ENCODE measurements at places on chromosomes 3 and 15. TPM values are rescaled to one million over a fixed set of nuclear protein-coding genes. Genes with fewer than 3 reads are reported as not detected.

- no peak for DNase-seq
Observed at GRCh38 chr3:170529346-170529745, 56.5 kb downstream of the SLC7A14 start.

The TMEM212 gene
- not detected for polyA plus RNA-seq

- no peak for DNase-seq
Observed at GRCh38 chr3:147758771-147759170, 349.6 kb downstream of the ZIC1 start.

DNA sequence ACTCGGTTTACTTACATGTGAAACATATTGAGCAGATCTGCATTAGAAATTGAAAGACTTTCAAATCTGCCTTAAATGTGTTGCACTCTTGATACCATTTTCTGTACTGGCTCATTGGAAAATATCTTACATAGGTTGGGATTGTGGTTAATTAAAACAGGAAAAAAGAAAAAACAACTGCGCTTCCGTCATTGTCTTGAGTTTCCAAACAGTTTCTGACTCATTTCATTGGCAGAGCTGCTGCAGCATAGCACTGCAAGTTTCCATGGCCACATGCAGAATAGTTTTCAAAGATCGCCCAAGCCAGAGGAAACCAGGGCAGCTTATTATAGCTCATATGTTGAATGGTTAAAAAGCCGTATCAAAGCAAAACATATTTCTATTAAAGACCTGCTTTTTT is 446.6 kb upstream of the BCHE start:
- DNase-seq: no peak

The PLSCR5 gene
- not detected for polyA plus RNA-seq

GRCh38 chr3:84885199-84885882 is 73.4 kb upstream of the CADM2 start:
- no peak for DNase-seq

GRCh38 chr3:186453531-186453930 is 90.6 kb downstream of the CRYGS start:
- DNase-seq: no peak

The SH2D7 gene
- polyA plus RNA-seq: not detected

- DNase-seq: no peak
Observed at GRCh38 chr3:39021029-39021428, 30.7 kb downstream of the SCN11A start.

GRCh38 chr3:196985298-196985697 is 16.7 kb upstream of the PIGZ start:
- no peak for DNase-seq

The EOMES gene
- 1.9 TPM for polyA plus RNA-seq

DNA sequence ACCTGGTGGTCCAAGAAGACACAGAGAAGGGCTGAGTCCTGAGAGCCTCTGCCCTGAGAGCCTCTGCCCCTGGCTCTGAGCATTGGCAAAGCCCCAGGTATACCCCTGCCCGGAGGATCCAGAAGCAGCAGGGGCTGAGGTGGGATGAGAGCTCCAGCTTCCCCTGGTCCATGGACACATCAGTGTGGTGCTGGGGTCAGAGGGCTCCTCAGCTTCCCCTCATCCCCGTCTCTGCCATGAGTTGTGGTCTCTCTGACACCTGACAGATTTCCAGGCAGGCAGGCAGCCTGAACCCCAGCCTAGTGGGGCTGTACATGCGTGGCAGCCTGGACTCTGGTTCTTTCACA is 3.5 kb upstream of the KLF15 start:
- DNase-seq: no peak

- no peak for DNase-seq
Observed at GRCh38 chr3:187265461-187265955, 26.0 kb downstream of the MASP1 start.

- DNase-seq: no peak
Observed at GRCh38 chr15:44435893-44436667, 8.7 kb downstream of the CTDSPL2 start.

GRCh38 chr3:83438188-83438587 is 1520.6 kb upstream of the CADM2 start:
- no peak for DNase-seq

- no peak for DNase-seq
Observed at GRCh38 chr3:16112910-16113504, 61.5 kb upstream of the GALNT15 start.

GRCh38 chr3:191641789-191642188 is 180.8 kb downstream of the PYDC2 start:
- DNase-seq: no peak

The LRRC31 gene
- not detected for polyA plus RNA-seq

The CHST13 gene
- polyA plus RNA-seq: not detected

DNA sequence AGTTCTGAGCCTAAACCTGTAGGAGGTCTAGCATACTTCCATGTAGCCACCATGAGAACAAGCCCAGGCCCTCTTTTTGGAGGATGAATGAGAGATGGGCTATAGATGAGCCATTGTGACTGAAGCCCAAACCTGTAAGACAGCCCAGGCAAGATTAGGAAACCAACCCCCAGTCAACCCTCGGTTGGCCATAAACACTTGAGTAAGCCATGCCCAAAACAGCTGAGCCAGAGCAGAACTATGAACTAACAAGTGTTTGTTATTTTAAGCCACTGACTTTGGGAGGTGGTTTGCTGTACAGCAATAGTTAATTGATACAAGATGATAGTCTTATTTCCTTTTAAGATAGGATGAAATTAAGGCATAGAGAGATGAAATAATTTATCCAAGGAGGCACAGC is 12.4 kb upstream of the CPNE4 start:
- no peak for DNase-seq

- peak; percentile 79 for DNase-seq
Observed at GRCh38 chr15:74789171-74789631, 7.3 kb downstream of the CSK start.
